ENCODE measurements at places on chromosomes 6 and 20. TPM values are rescaled to one million over a fixed set of nuclear protein-coding genes. Genes with fewer than 3 reads are reported as not detected.

DNA sequence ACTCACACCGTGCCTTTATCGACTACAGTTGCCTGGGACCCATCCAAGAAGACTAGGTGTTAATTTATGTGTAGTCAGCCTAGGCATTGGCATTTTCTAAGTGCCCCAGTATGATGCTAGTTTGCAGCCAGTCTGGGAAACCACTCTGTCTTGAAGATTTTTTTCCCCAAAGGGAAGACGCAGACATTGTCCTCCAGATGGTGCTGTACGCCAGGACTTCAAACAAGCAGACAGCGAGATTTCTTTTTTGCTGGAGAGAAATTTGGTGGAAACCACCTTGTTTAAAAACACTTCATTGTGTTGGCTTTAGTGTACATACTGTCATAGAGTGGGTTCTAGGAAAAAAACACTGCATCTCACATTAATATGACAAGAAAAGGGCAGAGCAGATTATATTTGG lies 30.0 kb downstream of the ALDH5A1 start:
- DNase-seq = peak; percentile 57

DNA sequence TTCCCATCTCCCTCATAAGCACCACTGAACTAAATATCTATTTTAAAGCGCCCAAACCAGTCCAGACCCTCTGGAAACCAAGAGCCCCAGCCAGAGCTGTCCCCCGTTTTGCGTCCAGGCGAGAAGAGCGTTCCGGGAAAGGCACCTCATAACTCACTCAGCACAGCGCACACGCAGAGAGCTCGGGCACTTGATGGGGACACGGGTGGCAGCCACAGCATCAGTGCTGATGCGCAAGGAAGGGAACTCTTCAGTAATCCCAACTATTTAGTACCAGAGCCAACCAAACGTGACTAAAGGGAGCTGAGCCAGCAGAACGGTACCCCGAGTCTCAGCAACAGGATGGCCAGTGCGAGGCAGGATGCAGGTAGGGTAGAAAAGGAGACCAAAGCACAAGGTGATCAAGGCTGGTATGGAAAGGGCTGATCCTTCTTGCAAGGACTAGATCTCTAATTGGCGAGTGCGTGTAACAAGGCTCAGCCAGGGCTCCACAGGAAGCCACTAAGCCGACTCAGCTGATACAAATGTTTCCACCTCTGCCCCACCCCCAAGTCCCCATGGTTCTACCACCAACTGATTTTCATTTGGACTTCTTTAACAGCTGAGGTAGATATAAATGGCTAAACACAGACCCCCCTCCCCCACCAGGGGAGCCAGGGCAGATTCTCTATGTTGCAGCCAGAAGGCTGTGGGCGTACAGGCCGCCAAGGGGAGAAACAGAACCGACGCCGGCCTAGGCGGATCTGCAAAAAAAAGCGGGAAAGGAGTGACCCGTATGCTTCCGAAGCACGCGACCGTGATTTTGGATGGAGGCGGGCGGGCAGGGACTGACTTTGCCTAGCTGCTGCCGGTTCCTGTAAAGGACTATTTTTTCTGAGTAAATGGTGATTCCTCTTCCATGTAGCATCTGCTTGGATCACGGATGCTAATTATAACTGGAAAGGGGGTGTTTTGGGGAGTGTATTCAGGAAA lies 183.5 kb upstream of the COL21A1 start:
- DNase-seq = no peak

DNA sequence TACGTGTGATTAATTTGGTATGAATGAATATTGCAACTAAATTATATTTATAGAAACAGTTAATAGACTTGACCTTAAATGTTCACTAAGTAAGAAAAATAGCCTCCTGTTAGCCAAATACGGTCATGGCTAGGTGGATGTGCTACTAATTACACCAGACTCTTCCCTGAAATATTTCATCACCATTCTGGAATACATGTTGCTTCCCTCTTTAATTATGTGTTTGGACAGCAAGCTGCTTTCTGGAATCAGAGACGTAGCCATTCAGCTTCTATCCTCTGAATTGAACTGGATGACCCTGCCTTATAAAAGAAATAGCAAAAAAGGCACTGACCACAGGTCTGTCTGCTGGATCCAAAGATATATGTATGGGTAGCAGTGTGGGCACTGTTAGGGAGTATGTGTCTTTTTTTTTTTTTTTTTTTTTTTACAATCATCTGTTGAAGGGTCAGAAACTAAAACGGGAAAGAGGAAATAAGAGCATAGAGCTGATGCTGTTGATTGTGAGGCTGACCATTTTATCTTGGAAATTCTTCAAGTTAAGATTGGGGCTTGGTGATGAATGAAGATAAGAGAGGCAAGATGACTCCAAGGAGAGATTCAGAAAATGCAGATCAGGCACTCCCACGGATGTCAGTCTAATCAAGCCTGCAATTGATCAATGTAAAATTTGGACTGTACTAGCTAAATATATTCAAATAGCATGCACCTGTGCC lies 283.2 kb upstream of the HSF2 start:
- no peak for DNase-seq

The RAET1L gene
- not detected for total RNA-seq

GRCh38 chr20:61499859-61500554 lies 247.9 kb downstream of the CDH4 start:
- no peak for DNase-seq

DNA sequence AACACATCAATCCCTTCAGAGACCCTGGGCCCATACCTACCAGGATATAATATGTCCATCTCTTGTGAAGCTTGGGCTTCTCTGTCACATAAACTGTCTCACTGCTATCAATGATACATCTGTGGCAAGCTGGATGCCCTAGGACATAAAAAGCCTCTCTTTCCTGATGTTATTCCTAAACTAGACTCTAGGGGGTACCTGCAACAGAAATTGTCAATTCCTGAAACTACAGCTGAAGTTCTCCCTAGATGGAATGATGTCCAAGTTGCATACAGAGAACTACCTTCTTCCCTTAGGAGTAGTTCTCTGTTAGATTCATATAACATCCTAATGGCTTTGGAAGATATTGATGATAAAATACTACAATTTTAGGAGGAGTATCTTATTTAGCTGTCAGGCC lies 35.8 kb downstream of the TBX18 start:
- DNase-seq = peak; percentile 25

The ARFGAP1 gene
- total RNA-seq = 108 TPM

GRCh38 chr20:45037050-45037449 lies 63.9 kb downstream of the KCNS1 start:
- DNase-seq = no peak

DNA sequence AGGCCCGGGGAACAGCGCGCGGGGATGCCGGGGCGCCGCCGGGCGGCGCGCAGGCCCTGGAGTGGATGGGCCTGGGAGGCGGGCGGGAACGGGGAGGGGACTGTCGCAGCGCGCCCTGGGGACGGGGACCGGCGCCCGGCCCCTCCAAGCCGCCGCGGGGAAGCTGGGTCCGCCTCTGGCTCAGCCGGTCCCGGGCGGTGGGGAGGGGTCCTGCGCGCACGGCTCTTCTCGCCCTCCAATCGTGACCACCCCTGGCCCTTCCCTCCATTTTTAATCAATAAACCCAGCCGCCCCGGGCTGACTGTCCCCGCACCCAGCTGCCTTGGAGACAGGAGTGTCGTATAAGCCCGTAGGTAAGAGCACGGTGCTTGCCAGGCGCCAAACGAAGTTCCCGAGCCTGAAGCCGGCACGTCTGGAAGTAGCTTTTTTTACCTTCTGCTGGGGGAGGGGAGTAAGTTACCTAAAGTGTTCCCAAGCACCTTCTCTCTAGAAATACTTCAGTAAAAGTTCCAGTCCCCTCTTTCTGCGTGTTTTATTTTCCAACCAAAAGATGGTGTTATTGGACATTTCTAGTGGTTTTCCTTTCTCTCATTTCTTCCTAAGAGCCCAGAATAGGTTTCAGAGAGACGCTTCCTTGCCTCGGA lies 780 bp upstream of the TAF4 start:
- no peak for DNase-seq

All from HFFc6 (cell line).